ENCODE measurements at places on chromosomes 16 and 17.

DNA sequence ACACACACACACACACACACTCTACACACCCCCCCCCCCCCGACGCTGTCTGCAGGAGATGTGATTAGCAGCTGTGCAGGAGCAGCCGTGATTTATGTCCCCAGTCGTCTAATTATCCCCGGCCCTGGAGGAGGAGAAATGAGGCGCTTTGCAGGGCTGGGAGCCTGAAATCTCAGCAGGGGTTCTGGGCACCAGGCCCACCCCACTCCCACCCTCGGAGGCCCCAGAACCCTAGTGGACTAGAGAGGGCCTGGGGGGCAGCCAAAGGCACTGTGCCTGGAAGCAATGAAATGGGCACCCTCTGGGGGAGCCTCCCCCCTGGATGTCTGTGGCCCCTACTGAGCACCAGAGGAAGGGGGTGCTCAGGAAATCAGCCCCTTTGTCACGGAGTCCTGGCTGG, 134.2 kb upstream of the CIBAR2 start:
- no peak for DNase-seq

DNA sequence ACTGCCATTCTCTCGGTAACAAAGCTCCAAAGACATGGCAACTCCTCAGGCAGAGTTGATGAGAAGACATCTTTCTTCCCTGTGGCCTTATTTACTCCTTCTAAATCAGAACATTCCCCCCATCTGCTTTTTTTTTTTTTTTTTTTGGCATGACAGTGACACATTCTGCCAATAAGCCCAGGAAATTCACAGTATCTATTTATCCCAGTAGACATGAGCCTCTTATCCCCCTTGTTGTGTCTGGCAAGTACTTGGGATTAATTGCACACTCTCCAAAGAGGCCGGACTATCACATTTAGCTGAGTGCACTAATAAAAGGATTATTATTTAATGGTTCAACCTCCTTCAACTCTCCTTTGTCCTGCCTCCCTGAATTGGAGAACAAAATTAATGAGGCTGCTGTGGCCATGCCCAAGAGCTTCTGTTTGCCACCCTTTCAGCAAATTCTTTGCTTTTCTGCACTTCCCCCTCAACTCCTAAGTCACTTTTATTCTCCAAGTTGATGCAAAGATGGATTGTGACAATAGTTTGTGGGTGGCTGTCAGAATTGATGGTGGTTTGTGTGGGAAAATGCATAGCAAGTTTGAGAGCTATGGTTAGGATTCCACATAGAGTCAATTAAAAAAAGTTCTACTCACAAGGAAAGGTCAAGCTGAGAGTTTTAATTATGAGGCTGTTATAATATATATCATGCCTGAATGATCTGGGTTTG, 47.2 kb downstream of the GPR139 start:
- no peak for DNase-seq

DNA sequence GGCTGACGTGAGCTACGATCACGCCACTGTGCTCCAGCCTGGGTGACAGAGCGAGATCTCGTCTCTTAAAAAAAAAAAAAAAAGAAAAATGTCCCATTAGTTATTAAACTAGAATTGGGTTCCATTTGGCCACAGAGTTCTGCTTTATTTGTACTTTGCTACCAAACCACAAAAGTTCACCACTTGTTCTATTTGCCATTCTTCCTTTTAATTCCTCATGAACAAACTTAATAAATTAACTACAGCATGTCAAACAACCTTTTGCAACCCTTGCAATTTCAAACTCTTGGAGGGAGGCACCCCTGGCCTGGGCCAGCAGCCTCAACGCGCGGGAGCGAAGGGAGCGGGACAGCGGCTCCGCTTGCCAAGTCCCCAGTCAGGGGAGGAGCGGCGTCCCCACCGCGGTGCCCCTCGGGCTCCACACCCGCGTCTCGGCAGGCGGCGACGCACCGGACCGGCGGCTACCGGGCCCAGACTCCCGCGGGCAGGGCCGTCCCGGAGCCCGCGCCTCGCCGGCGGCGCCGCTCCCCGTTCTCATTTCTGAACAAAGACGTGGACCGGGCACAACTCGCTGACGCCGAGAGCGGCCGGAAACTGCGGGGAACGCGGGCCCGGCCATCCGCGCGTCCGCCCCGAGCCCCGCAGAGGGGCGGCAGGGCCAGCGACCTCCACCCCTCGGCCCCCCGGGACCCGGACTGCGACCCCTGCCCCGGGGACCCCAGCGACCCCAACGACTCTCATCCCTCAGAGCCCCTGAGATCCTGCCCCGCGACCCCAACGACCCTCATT, 775 bp downstream of the CYTH1 start:
- no peak for DNase-seq

DNA sequence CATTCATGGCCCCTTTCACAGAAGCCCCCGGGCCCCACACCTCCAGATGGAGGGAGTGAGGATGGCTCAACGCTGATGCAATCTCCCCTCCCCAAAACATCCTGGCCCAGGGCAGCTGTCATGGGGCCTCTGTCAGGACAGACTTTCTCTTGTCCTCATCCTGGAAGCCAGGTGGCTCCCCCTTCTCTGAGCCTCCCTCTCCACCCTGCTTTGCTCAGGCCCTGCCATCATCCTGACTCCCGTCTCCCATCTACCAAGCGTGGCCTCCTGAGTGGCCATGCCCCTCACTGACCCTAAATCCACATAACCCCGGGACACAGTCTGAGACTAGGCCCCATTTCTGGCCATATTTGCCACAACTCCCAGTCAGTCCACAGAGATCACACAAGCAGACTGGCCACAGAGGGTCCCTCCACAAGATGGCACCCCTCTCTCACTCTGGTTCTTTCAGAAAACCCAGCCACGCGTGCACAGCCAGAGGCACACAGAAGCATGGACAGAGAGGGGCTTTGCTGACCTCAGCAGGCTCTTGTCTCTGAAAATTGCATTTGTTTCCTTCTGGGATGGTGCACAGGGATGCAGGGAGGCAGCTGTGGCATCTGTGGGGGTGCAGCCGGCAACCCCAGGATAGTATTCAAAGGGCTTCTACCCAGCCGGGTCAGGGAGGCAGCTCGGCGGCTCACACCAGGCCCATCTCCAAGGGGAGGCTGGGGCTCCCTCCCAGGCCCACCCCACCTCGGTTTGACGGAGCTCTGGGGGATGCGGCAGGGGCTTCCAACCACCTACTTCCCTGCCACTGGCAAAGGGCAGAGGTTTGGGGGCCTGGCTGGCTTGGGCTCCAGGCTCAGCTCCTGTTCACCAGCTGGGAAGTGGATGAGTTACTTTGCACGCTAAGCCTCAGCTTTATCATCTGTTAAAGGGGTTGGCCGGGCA, 16.9 kb downstream of the DOC2B start:
- DNase-seq, result no peak

DNA sequence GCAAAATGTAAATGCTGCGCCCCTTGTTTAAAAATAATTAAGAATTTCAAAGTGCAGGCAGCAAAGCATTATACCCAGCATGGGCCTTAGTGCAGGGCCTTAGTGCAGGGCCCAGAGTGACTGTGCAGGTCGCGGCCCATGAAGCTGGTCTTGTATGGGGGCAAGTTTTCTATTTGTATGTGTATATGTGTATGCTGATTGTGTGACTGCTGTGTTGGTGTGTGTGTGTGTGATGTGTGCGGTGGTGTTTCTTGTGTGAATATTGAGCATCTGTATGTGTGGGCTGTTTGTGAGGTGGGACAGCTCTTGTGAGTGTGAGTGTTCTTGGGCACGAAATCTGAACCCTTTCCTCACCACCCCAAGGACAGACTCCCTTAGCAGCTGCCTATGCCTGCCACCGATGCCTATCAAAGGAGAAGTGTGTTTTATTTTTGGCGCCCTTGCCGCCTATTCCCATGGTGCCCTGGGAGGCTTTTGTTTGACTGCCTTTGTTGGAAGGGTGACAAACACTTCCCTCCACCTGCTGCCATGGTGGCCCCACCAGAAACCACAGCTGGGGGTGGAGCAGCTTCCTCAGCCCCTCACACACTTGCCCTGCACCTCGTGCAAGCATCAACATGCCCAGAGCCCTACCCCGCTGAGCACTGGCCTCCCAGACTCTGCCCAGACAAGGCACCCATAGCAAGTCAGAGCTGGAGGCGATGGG, 18.0 kb downstream of the CCR7 start:
- peak; percentile 90 for DNase-seq

GRCh38 chr17:60333628-60334031, 58.3 kb downstream of the USP32 start:
- no peak for DNase-seq

DNA sequence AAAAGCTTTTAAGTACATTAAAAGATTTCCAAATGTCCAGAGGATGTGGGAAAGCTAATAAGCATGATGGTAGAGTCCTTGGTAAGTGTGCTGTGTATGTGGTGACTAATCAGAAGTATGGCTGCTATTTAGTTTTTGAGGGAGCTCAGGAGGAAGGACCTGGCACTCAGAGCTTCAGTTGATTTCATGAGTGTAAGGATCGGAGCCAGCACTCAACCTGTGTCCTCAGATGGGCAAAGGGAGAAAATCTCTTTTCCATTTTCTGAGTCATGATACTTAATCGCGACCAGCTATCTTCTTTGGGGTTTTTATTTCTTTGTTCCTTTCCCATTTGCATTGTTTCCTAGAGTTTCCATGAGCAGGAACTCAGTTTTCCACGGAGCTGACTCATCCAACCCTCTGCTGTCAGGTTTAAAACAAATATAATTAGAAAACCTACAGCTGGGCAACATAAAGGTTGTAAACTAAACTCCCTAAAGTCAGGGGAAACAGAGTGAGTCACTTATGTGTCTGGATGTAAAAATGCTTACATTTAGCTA, 125.4 kb downstream of the MAP2K6 start:
- DNase-seq, result no peak

GRCh38 chr17:73991260-73991659, 212.2 kb upstream of the RPL38 start:
- DNase-seq, result no peak

DNA sequence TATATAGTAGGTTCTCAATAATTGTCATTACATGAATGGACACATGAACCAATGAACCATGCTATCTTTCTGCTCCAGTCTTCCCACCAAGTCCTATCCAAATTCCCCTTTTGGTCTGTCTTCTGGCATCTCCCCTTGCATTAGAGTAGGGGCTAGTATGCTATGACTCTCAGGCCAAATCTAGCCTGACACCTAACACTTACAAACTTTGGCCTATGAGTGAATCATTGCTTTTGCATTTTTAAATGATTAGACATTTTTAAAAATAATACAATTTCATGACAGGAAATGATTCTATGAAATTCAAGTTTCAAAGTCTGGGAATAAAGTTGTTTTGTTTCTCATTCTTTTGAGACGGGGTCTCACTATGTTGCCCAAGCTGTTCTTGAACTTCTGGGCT, 102.5 kb upstream of the MAF start:
- no peak for DNase-seq

DNA sequence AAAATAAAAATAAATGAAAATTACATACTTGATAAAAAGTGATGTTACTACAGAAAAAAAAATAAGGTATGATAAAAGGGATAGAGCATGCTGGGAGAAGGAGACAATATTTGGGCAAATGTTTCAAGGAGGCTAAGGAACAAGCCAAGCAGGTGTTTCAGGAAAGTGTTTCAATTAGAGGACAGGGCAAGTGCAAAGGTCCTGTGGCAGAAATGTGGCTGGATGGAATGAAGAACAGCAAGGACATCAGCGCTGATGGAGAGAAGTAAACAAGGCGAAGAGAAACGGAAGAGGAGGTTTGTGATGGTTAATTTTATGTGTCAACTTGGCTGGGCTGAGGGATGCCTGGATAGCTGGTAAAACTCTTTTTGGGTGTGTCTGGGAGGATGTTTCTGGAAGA, 331.2 kb upstream of the C16orf82 start:
- no peak for DNase-seq

DNA sequence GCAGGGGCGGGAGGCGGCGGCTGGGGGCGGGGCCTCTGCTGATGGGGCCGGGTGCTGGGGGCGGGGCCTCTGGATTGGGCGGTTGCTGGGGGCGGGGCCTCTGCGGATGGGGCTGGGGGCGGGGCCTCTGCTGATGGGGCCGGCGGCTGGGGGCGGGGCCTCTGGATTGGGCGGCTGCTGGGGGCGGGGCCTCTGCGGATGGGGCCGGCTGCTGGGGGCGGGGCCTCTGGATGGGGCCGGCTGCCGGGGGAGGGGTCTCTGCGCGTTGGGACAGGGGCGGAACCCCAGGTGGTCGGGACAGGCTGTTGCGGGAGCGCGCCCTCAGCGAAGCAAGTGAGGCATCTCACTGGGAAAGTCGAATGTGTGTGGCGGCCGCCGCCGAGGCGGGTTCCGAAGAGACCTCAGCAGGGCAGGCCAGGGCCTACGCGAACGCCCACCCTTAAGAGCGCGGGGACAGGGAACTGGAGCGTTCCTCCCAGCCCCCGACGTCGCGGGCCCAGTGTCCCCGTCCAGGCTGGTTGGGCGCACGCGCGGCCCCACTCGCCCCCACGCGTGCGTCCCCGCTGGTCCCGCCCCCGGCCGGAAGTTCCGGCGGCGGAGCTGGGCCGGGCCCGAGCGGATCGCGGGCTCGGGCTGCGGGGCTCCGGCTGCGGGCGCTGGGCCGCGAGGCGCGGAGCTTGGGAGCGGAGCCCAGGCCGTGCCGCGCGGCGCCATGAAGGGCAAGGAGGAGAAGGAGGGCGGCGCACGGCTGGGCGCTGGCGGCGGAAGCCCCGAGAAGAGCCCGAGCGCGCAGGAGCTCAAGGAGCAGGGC, at the start of gene STUB1:
Gene STUB1 (plus strand): TSS at position 597 of the 811 bp plus-strand sequence. CDS start 116 bp downstream, at position 713.
- no peak for DNase-seq

GRCh38 chr17:33944412-33944811, 310.7 kb upstream of the CCL2 start:
- DNase-seq, result no peak

- no peak for DNase-seq
Measured at GRCh38 chr16:72397876-72398275, 225.9 kb upstream of the PMFBP1 start.

GRCh38 chr17:73952480-73953205, 250.8 kb upstream of the RPL38 start:
- no peak for DNase-seq

DNA sequence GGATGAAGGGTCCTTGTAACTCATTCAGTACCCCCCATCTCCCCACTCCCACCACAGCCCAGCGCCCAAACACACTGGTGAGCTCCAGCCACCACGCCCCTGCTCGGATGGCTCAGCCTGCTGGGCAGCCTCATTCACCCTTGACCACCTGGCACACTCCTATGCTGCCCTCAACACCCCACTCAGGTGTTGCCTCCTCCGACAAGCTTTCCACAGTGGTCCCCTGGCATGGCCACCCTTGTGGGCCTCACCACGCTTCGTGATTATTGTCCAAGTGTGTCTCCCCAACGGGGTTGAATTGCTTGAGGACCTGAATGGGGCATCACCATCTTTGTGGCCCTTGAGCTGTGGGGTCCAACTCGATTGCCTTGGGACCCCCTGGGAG, 12.0 kb upstream of the DOC2B start:
- DNase-seq, result no peak

GRCh38 chr17:32266389-32267301, 1.0 kb downstream of the RHBDL3 start:
- no peak for DNase-seq

DNA sequence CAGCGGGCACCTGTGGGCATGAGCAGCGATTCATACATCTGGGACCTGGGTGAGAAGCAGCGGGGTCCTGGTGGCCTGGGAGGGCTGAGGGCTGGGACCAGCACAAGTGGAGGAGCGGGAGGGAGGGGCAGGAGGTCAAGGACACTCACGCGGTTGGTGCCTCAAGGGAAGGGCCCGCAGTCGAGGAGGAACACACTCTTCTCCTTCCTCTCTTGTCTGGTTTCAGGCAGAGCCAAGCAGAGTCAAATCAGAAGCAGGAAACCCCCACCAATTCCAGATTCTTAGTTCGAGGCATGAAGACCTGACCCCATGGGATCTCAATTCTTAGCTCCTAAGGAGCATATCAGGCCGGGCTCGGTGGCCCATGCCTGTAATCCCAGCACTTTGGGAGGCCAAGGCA, 15.7 kb downstream of the DNAI2 start:
- DNase-seq, result no peak

Data from vagina (tissue), 2 donors.